ENCODE measurements at places on chromosomes 7 and 10.
A peak's percentile ranks its signal among the peaks of the same experiment; 100 is the strongest.

GRCh38 chr7:87934699-87935383, 790 bp downstream of the ADAM22 start:
- DNase-seq: no peak

DNA sequence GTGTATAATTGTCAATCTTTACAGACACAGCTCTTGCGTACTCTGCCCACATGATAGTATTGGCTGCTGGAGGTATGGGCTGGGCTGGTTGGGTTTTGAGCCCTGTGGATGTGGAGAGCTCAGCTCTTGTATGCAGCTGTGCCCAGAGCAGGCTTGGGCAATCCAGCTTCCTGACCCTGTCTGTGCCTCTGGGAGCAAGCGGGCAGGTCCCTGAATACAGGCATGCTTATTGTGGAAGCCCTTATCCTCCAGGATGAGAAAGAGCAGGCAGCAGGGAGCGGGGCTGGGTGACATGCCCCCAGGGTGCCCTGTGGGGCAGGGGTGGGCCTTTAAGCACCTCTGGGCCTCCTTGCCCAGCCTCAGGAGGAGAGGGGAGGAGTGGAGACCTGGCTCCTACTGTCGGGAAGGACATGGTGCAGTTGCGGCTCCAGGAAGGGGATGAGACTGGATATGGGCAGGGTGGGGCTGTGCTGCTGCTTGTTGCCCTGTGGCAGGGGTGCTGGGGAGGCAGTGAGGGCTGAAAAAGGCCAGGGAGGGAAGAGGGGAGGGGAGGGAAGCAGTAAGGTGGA, 32.7 kb upstream of the SH2D4B start:
- DNase-seq: no peak

DNA sequence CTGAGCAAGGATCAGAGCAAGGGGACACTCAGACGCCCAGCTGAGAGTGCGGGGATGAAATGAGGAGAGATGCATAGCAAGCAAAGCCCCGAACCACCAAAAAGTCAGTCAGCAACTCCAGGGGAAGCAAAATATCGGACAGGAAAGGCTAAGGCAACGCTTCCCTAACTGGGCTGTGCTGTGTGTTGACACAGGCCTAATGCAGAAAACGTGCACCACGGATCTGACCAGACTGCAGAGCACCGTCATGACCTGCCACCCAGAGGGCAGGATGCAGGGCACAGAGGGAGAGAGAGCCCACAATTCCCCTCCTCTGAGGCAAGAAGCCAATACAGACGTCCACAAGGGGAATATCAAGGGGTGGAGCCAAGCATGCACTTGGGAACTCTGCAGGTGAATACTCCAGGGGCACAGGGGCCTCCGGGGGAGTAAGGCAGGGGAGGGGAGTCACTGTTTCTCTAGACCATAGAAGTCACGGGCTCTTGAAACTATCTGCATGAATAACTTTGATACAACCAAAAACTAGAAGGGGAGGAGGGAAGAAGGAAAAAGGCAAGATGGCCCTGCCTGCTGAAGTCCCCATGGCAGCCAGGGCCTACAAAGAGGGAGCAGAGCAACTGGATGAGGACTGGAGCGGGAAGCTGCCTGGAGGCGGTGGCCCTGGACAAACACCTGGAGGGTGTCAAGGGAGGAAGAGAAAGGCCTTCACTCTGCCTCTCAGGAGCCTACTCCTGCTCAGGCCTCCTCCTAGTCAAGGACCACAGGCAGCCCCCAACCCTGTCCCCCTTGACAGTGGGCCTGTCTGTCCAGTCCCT, 26.2 kb downstream of the GRID1 start:
- no peak for DNase-seq

DNA sequence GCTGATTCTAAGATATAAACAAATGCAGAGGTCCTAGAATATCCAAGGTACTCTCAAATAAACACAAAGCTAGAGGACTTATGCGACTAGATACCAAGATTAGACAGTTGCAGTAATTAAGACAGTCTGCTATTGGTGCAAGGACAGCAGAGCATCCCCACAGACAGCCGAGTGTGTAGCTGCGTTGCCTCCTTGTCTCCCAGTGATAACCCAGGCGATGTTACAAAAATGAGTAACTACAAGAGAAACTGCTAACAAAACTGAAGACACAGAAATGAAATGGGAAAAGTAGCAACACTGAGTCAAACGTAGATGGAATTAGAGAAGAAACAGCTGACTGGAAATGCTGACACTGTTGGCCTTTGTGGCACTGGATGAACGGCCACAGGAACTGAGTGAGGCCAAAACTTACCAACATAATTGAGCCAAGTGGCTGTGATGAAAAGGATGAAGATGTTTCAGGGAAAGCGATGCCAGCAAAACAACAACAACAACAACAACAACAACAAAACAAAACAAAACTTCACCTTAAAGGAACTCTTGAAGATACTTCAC, 54.3 kb downstream of the BAIAP2L1 start:
- DNase-seq: no peak

- DNase-seq: no peak
Observed at GRCh38 chr10:35888400-35888799, 246.3 kb upstream of the FZD8 start.

GRCh38 chr10:99534450-99534938, 1.8 kb downstream of the NKX2-3 start:
- no peak for DNase-seq

DNA sequence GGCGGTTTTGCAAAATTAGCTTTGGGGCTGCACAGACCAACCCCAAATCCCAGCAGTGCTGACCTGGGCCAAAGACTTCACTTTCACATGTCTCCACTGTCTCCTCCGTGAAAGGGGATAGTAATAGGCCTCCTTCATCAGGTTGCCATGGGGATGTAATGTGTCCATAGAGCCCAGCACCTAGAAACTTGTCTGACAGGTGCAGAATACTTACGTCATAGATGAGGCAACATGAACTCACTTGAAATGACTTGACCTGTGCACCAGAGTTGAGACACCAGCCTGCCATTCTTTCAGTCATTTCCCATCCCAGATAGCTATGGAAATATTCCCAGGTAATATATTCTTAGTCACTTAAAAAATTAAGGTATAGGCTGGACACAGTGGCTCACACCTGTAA, 94.2 kb downstream of the INSYN2A start:
- DNase-seq: peak; percentile 77

DNA sequence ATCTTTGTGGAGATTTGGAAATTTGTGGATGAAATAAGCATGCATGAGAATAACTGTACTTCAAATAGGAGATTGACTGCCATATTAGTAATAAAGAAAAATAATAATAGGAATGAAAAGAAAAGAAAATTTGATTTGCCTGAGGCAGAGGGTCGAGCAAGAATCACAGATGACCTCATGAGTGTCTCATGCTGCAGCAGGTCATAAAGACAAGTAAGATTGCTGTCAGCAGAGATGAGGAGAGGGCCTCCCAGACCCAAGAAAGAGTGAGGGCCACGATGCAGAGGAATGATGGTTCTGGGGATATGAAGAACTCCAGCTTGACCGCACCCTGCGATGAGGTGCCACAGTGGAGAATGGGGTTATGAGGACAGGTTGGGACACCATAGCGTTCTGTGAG, 39.2 kb downstream of the TOMM7 start:
- no peak for DNase-seq

GRCh38 chr10:122490786-122491680, 29.7 kb downstream of the HTRA1 start:
- DNase-seq: peak; percentile 95

- DNase-seq: peak; percentile 15
Observed at GRCh38 chr7:33581236-33581635, 324.1 kb upstream of the BMPER start.

GRCh38 chr7:137885678-137886077, 38.9 kb upstream of the DGKI start:
- peak; percentile 86 for DNase-seq

DNA sequence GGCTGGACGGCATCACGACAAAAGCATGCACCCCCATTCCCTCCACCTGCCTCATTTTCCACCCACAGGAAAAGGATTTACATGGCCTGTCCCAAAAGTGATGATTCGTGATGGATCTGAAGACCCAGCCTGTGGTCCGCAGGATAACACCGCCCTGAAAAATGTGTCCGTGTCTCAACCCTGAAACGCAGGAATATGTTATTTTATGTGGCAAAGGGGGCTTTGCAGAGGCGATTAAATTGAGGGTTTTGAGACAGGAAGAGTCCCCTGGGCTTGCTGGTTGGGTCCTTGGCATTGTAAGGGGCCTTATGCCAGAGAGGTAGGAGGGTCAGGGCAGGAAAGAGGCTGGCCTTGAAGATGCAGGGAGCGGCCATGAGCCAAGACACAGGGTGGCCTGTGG, 80.2 kb upstream of the PPP2R2D start:
- DNase-seq: no peak

GRCh38 chr10:48786606-48787282, 102.1 kb downstream of the WDFY4 start:
- no peak for DNase-seq

- DNase-seq: no peak
Observed at GRCh38 chr7:68446183-68446582, 1152.1 kb upstream of the AUTS2 start.

GRCh38 chr10:19762026-19762425, 54.2 kb upstream of the PLXDC2 start:
- DNase-seq: peak; percentile 11

DNA sequence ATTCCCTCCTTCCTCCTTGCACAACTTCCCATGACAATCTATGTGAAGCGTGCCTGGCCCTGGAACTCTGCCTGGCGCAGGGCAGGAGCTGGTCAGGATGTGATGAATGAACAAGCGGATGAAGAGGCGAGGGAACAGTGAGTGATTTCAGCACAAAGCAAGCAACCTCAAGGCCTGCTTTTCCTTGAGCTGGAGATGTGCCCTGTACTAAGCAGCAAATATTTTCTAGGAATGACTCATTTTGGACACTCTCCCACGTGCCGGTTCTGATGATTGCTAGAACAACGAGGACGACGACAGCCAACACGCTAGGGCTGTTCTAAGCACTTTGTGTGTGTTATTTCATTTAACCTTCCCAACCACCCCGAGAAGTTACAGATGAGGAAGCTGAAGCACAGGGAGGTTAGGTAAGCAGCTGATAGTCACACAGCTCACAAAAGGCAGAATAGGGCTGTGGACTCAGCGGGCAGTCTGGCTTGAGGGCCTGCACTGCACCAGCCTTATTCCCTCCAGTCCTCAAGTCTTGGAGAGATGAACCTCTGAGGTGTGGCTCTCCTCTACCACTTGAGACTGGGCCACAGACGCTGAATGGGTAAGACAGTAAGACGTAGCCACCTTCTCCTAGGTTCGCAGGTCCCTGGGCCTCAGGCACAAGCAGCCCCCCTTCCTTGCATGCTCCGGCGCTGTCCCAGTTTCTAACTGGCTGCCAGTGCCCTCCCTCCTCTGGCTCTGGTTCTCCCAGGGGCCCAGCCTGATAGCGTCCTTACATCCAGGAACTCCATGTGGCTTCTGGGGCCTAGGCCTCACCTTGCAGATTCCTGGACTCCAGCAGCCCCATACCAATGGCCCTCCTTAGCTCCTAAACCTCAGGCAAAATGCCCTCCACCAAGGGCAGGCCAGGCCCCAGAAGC, 59.0 kb downstream of the YKT6 start:
- DNase-seq: peak; percentile 83

DNA sequence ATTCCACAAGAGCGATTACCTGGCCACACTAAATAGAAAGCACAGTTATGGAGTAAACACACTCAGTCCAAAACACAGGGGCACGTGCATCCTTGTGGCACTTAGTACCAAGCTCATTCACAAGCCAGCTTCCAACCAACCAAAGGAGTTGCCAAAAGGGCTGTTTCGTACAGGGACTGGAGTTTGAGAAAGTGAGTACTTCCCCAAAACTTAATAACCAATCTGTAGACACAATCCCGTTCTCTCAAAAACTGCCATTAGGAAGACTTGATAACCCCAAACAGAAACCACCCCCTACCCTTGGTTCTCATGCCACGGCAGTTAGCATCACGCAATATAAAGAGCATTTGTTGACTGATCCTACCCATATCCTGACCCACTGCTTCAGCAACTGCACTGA, 166.2 kb upstream of the ASAH2 start:
- DNase-seq: no peak

DNA sequence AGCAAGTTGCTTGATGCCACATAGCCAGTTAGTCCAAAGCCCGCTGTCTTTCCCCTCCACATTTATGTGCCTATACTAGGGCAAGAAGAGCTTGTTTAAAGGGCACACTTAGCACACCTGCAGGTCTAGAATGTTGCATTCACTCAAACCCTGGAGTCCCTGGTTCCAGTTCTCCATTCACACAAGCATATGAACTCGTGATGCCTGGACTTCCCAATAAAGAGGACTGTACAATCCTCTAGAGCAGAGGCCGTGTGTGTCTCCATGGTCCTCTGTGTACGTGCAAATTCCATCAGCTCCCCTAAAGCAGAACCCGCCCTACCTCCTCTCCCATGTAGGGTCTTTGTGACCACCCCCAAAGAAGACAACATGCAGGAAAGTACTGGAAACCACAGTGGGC, 3.0 kb upstream of the SH3PXD2A start:
- DNase-seq: no peak

GRCh38 chr10:61458031-61458430, 4.8 kb upstream of the TMEM26 start:
- DNase-seq: no peak

- peak; percentile 74 for DNase-seq
Observed at GRCh38 chr7:404812-405488, 114.7 kb downstream of the PDGFA start.

DNA sequence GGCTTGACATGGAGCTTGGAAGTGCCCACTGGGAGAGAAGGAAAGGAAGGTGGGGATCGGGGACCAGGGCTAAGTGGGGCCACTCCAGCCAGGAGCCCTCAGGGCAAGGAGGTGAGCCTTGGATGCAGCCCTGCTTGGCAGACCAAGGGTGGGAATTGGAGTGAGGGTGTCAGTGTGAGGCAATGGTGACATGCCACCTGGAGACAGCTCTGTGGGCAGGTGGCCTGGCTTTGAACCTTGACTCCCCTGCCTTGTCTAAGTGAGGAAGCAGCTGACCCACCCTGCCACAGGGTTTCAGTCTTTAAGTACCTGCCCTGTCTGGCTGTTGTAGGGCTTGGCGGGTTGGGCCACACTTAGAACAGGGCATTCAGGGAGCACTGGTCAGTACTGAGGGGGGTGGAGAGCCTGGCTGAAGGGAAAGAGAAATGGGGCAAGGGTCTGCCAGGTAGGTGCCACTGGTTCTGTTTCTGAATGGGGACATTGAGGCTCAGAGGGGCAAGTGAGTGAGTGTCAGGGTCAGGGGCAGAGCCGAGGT, 4.8 kb downstream of the RAMP3 start:
- no peak for DNase-seq

DNA sequence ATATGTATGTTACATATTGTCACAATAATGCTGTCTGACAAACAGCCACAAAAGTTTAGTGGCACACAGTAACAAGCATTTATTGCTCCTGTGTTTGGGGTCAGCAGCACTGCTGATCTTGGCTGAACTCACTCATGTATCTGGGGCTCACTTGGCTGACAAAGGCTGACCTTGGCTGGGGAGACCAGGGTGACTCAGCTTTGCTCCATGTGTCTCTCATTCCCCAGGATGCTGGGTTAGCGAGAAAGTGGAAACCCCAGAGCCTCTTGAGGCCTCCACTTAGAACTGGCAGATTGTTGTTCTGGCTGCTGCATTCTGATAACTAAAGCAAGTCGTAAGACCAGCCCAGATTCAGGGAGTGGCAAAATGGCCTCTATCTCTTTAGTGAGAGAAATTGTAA, 217.3 kb upstream of the HABP2 start:
- no peak for DNase-seq

Data from epithelial cell of esophagus (primary cell).